Lower leg skin (tissue), 4 donors: ENCODE measurements at places on chromosomes 13 and 19.

DNA sequence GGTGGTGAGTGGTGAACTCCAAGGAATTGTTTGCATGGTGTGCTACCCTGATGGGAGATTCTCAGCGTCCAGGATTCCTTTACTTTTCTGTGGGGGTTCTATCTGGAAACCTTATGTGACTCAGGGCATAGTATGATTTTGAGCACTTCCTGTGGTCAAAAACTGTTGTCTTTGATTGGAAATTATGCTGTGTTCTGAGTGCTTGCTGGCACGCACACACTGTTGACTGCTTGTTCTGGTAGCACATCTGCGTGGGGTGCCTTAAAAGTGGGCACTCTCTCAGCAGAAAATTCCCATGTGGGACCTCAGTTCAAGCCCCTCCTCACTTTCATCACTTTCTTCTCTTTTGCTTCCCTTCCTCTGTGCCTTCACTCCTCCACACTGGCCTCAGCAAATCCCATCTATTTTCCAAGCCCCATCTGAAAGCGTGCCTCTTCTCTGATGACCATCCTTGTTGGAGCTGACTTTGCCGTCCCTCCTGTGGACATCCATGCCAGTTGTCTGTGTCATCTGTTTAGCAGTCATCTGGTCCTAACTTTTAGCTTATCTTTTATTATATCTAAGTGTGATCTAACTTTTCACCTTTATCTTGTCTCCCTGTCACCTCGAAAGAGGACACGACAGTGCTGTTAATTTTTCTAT is 56.4 kb upstream of the NPAS1 start:
- DNase-seq: no peak

GRCh38 chr13:31018511-31018910 is 86.1 kb downstream of the TEX26 start:
- no peak for DNase-seq

- DNase-seq: no peak
Observed at GRCh38 chr13:88112526-88112925, 441.4 kb downstream of the SLITRK5 start.

- DNase-seq: no peak
Observed at GRCh38 chr19:10725415-10725814, 7.5 kb downstream of the DNM2 start.

GRCh38 chr13:44801990-44802389 is 187.3 kb downstream of the NUFIP1 start:
- no peak for DNase-seq

DNA sequence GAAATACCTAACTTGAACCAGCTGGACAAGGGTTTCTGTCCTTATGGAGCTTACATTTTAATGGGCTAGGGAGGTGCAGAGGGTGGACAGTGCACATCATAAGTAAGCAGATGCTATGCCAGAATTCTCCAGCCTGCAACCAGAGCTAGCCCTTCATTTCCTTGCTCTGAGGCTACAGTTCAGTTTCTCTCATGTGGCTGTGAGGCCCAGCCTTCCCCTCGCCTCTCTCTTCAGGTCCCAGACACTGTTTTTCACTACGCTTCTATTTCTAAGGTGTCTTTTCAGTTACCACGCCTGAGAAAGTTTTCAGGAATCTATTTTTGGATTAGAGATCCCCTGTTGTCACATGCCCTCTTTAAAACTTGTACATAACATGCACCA is 141.9 kb downstream of the PCCA start:
- no peak for DNase-seq

- DNase-seq: no peak
Observed at GRCh38 chr13:28041031-28041461, 52.6 kb upstream of the URAD start.

DNA sequence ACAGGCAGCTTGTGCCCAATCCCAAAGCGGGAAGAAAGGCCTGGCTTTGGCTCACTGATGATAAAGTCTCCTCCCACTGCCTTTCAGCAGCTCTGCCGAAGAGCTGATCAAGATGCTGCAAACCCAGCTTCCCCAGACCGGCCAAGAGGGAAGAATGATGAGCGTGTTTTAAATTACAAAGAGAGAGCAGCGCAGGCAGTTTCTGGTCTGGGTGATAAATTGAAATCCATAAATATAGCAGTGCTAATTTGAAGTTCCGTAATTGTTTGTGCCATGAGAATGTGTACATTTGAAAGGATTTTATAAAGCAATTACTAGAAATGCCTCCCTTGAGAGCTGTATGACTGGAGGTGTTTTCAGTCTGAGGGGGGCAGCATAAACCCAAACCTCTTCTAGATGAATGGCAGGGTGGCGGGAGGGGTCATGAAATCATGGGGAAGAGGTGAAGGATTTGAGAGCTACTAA is 171.8 kb downstream of the STK24 start:
- peak; percentile 49 for DNase-seq

GRCh38 chr19:47742634-47743033 is 2.7 kb upstream of the NOP53 start:
- DNase-seq: no peak

DNA sequence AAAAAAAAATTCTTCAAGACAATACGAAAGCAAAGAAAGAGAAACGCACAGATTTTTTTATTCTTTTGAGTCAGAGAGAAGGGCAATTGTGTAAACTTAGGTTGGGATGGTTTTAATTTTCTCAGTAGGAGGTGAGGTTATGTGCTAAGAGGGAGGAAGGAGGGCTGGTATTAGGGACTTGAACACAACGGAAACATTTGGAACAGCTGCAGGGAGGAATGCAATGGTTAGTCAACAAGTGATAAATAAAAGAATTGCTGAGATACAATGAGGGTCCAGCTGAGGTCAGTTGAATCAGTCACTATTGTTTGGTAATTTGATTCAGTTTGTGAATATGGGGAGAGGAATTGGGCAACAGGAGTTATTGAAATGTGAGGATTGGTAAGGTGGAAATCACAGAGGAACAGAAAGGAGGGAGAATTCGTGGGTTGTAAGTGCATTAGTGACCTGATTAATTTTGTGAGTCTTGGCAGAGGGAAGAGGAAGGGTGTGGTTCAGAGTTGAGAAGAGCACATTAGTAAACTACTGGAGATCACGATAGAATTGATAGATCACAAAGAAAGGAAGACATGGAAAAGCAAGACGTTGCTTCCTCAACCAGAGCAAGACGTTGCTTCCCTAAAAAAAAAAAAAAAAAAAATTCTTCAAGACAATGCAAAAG is 499.5 kb upstream of the SPRY2 start:
- peak; percentile 73 for DNase-seq

DNA sequence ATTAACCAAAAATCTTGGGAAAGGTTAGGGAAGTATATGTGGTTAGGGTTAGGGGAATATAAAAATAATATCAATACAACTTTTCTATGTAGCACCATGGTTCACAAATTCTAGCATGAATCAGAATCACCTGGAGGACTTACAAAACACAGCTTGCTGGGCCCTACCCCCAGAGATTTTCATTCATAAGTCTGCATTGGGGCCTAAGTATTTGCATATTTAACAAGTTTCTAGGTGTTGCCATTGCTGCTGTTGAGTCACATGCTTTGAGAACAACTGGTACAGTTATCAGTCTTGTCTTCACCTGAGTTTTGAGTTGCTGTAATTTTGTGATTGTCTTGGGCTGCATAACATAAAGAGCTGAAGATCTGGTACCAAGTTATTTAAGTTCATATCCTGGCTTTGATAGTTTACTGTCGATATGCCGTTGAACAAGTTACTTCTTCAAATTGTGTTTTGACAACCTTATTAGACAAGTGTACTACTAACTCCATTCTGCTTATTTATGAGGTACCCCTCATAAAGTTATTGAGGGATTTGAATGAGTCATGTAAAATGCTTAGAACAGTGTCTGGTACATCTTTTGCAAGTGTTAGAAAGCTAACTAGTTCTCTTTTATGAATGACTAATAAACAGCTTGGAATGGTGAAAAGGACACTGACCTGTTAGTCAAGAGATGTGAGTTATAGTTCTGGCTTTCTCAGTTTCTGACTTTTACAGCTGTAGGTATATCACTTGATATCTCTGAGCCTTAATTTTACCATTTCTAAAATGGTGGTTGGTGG is 132.9 kb downstream of the PAN3 start:
- no peak for DNase-seq

GRCh38 chr19:45769821-45770191 is 754 bp upstream of the SIX5 start:
- DNase-seq: peak; percentile 63

DNA sequence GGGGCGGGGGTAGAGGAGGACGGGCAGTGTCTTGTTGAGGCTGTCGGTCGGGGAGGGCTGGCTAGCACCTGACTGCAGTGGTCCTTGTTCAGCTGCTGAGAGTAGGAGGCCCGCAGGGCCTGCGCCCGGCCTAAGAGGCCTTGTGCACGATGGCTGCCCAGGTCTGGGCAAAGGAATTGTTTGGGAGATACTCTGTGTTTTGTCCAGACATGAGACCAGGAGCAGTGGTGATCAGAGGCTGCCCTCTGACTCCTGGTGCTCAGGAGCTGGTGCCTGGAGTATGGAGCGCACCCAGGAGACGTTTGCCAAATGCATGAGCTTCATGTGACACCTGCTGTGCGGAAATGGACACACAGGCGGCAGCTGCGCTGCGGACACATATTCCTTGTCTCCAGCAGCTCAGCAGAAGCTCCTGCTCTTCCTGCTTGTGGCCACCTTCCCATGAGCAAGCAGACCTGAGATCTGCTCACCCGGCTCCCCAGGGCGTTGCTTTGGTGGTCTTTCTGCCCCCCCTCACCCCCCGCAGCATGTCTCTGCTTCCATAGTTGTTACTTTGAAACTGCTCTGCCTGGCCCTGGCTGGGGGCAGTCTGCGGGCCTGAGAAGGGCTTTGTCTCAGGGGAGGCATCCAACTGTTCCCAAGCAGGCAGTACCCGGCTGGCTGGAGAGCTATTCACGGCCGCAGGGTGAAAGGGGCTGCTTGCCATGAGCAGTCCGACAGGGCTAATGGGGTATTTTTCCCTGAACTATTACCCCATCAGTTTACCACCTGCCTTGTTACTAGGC is 163.9 kb downstream of the TEX29 start:
- DNase-seq: peak; percentile 80

DNA sequence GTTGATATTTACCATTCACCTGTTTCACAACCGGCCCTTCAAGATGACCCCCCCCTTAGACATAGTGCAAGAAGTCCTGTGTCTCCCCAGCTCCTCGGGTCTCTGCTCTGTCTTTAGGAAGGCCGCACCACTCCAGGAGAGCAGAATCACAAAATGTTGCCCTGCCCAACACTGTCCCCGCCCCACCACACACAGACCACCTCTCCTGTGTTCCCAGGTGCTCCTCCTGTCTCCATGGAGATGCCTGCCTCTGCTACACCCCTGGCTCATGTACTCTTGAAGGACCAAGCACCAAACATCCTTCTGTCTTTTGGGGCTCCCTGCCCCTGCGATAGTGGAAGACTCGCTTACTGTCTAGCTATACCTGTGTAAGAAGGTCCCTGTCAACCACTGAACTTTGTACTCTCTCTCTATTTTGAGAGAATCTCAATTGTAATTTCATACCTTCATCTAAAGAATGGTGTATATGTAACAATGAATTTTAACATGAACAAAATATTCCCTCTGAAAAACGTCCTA is 9.6 kb upstream of the TNFRSF19 start:
- no peak for DNase-seq

DNA sequence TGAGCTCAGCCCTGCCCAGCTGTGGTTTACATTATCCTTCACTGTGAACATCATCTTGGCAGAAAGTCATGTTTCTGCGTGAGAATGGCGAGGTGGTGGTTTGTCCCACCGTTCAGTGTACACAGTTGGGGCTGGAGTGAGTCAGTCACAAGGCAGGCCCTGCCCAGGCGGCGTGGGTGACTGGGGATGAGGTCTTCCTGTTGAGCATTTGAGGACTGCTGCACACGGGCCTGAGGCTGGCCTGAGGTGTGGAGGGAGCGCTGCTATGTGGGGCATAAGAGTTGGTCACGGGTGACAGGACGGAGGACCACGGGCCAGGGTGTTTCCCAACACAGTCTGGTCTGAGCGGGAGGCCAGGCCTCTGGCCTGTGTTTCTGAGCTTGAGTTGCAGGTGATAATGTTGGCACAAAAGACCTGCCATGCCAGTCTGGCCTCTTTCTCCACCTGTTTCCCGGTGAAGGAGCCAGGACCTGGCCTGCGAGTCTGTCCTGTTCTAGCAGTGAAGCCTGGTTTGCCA is 13.4 kb upstream of the C19orf33 start:
- peak; percentile 65 for DNase-seq

DNA sequence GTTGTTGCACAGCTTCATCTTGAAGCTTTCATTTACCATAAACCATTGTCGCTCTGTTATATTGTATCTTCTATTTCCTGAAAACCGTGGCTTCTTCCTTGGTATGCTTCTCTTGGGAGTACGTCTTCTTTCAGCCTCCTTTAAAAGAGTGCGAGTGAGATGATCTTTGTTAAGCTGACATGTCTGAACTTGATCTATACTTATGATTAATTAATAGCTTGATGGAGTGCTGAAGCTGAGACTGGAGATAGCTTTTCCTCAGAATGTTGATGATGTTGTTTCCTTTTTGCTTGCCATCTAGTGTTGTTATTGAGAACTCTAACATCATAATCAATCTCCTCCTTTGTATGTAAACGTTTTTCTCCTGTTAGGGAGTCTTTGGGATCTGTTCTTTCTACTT is 529.3 kb upstream of the SPRY2 start:
- no peak for DNase-seq

DNA sequence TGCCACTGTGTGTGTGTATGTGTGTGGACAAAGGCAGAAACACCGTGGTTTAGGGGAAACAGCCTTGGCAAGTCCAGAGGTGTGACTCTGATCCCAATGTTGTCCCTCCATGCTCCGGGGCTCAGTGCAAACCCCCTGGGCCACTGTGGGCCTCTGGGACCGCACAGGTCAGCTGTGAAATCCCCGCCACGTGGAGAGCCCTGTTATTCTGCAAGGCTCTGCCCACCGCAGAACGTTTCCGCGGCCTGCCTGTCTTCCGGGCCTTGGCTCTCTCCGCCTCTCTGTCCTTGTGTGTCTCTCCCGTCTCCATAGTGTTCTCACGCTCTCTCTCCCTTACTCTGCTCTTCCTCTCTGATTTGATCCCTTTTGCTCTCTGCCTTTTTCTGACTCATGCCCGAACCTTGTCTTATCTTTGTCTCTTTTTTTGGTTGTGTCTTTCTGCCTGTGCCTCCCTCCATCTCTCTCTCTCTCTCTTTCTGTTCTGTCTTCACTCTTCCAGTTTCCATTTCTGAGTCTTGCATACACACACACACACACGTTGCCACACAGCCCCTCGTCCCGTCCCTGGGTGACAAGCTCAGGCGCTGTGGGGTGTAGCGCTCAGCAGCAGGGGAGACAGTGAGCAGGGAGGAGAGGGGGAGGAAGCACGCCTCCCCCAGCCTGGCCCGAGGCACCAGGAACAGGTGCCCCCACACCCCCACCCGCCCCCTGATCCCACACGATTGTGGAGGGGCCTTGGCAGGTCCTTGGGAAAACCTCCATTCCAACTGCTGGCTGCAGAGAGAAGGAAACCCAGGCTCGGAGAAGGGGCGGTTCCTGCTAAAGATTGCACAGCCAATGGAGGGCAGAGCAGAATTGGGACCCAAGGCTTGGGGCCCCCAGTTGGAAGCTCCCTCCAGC is 3.0 kb downstream of the TTYH1 start:
- no peak for DNase-seq

- no peak for DNase-seq
Observed at GRCh38 chr19:46722421-46723022, 5.6 kb upstream of the PRKD2 start.

- no peak for DNase-seq
Observed at GRCh38 chr13:106500445-106500844, 35.0 kb downstream of the EFNB2 start.

- DNase-seq: peak; percentile 22
Observed at GRCh38 chr19:4524808-4525562, 6.7 kb upstream of the PLIN4 start.

GRCh38 chr13:40563350-40564125 is 102.9 kb downstream of the FOXO1 start:
- no peak for DNase-seq

GRCh38 chr19:29887442-29887855 is 54.6 kb upstream of the URI1 start:
- peak; percentile 58 for DNase-seq
